ENCODE measurements at places on chromosomes 11 and 22.
A peak's percentile ranks its signal among the peaks of the same experiment; 100 is the strongest.

DNA sequence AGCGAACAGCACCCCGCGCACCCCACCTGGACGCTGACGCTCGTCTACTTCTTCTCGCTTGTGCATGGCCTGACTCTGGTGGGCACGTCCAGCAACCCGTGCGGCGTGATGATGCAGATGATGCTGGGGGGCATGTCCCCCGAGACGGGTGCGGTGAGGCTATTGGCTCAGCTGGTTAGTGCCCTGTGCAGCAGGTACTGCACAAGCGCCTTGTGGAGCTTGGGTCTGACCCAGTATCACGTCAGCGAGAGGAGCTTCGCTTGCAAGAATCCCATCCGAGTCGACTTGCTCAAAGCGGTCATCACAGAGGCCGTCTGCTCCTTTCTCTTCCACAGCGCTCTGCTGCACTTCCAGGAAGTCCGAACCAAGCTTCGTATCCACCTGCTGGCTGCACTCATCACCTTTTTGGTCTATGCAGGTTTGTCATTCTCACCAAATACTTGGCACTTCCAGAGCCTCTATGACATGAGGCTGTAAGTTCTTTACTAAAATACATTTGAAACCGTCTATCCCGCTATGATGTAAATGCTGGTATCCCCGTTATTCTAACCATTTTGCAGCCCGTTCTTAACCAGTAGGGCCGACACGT, 535 bp downstream of the AQP11 start:
- no peak for DNase-seq

- DNase-seq = peak; percentile 6
Measured at GRCh38 chr22:37187891-37188761, at the start of gene C1QTNF6. Gene C1QTNF6 (minus strand): TSS chr22:37188247. CDS start chr22:37188213, 34 bp downstream.

DNA sequence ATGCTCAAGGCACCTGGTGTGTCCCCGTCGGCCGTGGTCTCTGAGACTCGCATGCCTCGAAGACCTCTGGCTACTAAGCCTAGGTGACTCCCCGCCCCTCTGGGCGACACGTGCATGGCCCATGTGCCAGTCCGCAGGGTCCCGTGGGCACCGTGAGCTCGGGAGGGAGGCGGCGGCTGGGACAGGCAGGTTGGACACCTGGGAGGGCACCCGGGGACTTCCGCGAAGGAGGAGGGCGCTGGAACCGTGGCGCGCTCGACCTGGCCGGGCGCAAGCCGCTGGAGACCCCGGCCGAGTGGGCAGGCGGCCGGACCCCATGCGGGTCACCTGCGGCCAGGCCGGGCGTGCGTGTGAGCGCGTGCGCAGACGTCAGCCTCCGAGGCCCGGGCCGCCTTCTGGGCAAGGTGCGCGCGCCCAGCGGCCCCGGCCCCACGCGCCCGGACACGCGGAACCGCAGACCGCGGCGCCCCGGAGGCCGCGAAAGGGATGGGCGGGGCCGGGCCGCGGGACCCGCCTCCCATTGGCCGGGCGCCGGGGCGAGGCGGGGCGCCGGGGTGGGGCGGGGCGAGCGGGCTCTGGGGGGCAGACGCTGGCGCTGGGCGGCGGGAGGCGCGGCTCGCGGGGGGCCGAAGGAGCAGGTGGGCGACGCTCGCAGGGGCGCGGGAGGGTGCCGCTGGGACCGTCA, 579 bp upstream of the RASD2 start:
- DNase-seq = peak; percentile 61

DNA sequence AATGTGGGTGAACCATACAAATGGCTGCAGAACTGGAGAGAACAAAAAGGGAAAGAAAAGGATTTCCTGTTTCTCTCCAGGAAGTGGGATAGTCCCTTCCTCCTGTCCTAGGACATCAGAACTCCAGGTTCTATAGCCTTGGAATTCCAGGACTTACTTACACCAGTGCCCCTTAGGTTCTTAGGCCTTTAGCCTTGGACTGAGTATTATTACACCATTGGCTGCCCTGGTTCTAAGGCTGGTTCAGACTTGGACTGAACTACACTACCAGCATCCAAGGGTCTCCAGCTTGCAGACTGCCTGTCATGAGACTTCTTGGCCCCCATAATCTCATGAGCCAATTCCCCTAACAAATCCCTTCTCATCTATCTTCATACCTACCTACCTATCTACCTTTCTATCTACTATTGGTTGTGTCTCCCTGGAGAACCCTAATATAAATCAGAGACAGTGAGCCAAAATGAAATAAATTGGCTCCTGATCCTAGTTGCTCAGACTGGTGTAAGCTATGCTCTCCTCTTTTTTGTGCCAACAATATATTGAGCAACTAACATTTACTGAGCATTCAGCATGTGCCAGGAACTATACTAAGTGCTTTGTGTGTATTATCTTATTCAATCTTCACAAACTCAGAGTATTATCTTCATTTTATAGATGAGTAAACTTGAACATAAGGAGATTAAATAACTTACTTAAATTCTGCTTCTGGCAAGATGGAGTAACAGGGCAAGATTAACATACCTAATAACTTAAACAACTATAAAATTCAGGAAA, 303.7 kb downstream of the TTC28 start:
- no peak for DNase-seq

GRCh38 chr11:94217705-94218104, 86.7 kb upstream of the IZUMO1R start:
- no peak for DNase-seq
